ENCODE measurements at places on chromosomes 2 and 18.

GRCh38 chr18:47260924-47261701 is 9.7 kb upstream of the SKOR2 start:
- no peak for DNase-seq

GRCh38 chr2:105576050-105576439 is 168.7 kb upstream of the NCK2 start:
- no peak for DNase-seq

DNA sequence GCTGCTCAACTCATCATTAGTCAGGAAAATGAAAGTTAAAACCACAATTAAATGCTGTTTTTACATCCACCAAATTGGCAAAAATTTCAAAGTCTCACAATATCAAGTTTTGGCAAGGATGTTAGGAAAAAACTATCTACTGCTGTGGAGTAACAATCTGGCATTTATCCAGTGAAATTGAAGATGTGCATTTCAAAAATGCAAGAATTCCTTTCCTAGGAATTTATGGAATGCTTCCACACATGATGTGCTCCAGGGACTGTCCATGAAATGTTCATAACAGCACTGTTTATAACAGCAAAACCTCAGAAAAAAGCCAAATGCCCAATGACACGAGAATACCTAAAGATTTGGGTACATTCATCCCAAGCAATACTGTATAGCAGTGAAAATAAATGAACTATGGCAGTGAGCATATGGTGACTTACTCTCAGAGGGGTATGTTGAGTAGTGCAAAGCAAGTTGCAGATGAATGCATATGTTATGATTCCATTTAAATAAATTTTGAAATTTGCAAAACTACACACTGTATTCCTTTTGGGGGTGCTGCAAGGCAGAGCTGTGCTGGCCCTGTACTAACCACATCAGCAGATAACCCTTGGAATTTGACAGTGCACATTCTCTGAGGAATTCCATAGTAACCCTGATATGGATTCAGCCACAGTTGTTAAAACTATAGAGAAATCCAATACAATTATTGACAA is 41.3 kb upstream of the GYPC start:
- no peak for DNase-seq

GRCh38 chr2:236503100-236503499 is 66.5 kb upstream of the ACKR3 start:
- DNase-seq = no peak

- no peak for DNase-seq
Observed at GRCh38 chr2:102005989-102006885, 14.5 kb downstream of the IL1R2 start.

GRCh38 chr2:20766213-20766612 is 56.7 kb downstream of the LDAH start:
- DNase-seq = no peak

- DNase-seq = no peak
Observed at GRCh38 chr2:29940706-29941105, 19.3 kb upstream of the ALK start.

GRCh38 chr2:199756743-199757142 is 94.2 kb downstream of the FTCDNL1 start:
- DNase-seq = no peak

DNA sequence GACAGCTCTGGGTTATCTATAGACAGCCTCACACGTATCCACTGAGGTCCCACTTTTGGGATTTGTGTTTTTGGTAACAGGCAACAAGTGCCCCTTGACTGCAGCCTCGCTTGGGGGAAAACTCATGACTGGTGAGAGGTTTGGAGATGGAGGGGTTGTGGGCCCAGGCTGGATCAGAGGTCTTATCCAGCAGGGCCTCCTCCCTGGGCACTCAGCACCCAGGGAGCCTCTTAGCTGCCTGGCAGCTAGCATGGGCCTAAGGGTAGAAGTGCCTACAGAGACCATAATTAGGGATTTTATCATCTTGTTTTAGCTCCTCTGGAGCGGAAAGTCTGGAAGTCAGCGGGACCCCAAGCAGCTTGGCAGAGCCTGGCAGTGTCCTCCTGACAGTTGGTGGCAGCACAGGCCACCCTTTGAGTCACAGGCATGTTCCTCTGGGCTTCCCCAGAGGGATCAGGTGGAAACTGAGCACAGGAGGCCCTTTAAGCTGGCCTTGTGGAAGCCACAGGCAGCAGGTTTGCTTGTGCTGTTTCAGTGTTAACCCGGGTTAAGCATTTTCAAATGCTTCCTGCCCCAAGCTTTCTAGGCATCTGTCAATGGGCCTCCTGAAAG is 143.1 kb downstream of the KCTD1 start:
- DNase-seq = peak; percentile 16

DNA sequence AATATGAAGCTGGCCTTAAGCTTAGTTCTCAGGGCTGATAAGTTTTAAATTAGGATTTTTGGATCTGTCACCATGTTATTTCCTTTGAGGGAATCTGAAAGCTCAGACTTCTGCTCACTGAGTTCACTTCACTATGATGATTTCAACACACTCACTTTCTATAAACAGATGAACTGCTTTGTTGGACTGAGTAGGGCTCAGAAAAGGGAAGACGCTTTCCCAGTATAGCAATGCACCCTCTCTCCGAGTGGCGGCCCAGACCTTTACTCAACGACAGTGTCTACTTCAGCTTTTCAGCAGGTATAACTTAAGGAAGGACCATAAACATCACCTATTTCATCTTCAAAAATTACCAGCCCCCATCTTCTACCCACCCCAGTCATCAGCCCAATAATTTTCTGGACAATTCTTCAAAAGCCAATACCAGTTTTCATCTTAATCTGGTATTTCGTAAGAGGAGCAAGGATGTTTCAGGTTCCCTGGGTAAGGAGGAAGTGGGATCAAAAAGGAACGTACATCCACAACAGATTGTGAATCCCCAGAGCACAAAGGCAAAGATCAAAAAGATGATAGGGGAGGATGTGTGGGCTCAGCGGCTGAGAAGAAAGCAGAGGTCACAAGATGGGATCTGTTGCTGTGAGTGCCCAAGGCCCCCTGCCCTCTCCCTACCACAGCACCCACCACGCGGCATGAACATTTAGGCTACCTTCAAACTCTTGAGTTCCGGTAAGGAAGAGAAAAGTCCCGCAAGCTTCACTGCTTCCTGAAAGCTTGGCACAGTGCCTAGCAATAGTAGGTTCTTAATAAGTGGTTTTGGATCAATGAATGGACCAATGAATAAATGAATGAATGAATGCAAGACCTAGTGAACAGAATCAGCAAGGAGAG is 41.9 kb downstream of the LPIN2 start:
- no peak for DNase-seq

- DNase-seq = no peak
Observed at GRCh38 chr2:1609485-1610095, 134.7 kb downstream of the PXDN start.

DNA sequence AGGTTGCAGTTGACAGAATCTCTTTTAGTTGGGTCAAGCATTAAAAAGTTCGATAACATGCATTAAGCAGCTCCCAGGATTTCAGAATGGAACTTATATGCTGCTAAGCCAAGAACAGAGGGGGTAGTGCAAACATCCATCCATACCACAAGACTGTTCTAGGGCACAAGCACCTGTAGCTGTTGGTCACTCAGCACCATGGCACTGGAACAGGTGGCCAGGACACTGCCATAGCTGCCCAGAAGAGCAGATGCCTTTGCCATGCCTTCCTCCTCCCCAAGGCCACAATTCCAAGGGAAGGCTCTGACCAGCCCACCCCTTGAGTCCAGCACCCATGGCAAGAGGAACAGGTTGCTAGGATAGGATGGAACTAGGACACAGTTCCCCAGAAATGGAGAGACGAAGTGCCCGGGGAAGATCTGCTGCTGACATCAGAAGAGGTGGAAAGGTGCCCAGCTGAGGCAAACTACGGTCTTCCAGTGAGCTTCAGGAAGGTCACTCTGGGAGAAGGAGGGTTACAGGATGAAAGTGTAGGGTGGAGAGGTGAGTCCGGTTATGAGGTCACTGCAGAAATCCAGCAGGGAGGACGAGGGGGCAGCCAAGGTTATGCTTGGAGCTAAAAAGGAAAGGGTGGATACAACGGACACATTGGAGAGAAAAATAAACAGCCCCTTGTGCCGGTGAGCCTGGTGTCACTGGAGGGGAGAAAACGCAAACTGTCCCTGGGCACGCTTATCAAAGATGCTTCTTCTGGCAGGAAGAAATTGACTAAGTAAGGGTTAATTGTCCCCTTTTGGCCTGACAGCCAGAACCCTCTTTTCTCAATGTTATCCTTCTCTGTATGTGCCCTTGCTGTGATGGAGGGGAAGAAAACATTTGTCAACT is 41.9 kb downstream of the C1QL2 start:
- DNase-seq = no peak

GRCh38 chr2:176390276-176391147 is 121.3 kb downstream of the MTX2 start:
- no peak for DNase-seq

DNA sequence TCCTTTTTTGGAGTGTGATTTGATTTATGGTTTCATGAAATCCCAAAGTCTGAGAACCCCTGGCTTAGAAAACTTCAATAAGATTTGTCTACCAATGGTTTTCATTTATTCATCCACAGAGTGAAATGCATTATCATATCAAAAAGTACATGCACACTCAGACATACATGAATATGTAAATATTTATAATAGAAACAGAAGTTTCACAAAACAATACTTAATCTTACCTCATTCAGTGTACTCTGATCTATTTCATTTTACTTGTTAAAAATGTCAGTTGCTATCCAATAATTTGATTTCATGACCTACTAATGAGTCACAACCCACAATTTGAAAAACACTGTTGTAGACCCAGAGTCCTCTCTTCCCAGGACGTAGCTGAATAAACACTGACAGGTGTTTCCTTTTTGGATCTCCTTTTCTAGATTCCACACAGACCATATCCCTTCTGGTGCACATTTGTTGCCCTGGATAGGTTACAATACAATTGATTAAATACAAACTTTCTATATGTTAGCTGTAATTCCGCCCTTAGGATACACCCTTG is 10.4 kb upstream of the CAVIN2 start:
- DNase-seq = no peak

- DNase-seq = no peak
Observed at GRCh38 chr2:240931319-240931949, 25.3 kb downstream of the CROCC2 start.

GRCh38 chr2:23594460-23594825 is 209.5 kb downstream of the KLHL29 start:
- DNase-seq = no peak

GRCh38 chr2:118492335-118492734 is 355.1 kb downstream of the EN1 start:
- no peak for DNase-seq

DNA sequence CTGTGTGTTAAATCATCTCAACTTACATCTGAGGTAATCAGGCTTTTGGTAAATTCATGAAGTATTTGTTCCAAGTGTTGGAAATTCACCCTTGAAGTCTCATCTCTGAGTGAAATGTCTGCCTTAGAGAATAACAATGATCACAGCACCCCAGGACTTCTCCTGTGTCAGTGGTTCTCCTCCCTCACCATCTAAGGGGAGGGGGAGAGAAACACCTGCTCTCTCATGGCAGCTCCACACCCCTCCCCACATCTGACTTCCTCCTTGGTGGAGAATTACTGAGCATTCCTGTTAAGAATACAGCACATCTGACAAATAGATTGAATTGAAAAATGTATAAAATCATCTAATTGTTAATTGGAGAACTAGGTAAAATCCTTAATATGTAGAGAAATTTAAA is 532.1 kb downstream of the RNF144A start:
- no peak for DNase-seq

DNA sequence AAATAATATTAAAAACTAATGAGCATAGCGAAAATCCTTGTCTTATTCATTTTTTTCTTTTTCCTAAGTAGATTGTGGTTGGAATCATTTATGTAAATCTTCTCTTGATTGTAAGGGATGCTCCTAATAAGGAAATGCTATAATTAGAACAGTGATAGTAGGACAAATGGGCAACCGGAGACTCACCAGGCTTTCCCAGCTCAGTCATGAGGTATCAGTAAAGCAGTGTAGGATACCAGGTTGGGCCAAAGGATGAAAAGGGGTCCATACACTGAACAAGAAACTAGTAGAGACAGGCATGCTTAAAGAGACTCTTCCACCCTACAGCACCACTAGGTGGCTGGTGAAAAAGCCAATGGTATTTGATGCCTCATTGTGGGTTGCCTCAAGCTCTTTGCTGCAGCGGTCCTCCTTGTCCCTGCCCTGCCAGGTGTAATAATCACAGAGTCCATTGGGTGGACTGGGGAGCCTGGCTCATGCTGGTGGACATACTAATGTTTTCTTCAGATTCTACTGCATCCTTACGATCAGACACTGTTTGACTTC is 71.4 kb upstream of the FAM98A start:
- DNase-seq = no peak
